BJ (cell line): ENCODE measurements at places on chromosomes 11 and 22. TPM values are rescaled to one million over a fixed set of nuclear protein-coding genes. Genes with fewer than 3 reads are reported as not detected.

DNA sequence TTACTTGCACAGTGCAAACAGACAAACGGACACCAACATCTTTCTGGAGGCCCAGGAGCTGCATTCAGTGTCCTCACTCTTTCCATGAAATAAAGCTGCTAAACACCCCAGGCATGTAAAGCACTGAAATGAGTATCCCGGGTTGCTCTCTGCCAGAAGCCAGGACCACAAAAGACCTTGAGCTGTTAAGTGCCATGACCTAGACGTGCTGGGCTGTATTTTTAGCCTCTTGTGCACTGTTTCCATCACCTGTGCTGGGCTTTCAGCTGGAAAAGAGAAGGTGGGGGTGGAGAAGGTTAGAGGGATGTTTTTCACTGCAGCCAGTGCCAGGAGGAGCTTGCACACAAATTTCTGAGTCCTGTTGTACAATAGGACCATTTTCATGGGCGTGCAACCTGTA, 3.4 kb upstream of the KREMEN1 start:
- no peak for DNase-seq

DNA sequence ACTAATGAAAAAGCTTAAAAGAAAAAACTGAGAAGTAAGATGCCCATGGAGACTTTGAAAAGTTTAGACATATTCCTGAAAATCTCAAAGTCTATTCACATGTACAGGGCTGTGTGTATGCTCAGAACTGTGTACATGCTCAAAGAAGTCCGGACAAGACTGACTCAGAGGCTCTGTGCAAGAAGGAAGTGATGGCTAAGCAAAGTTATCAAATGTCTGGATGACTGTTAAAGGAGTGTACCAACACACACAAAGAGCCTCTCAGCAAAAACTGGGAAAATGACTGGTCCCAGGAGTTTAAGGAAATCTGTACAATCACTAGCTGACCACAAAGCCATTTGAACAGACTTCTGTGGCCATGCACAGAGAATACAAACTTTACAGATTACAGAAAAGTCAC, 33.1 kb upstream of the ARHGAP32 start:
- DNase-seq, result no peak

- DNase-seq, result no peak
Measured at GRCh38 chr22:23250785-23251363, 70.6 kb downstream of the BCR start.

DNA sequence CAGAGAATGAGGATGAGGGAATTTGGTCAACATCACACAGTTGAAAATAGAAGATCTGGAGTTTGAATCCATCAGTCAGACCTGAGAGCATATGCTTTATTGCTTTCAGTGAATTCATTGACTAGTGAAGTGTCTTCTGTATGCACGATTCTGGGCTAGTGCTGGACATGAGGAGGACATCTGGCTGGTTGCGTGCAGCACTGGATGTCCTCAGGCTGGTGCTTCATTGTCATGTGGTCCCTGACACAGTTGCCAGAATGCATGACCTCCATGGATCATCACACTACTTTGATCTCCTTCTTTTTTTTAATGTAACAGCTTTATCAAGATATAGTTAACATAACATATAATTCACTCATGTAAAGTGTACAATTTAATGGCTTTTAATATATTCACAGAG, 44.5 kb upstream of the MMP7 start:
- no peak for DNase-seq

GRCh38 chr11:68016161-68016903, 6.2 kb downstream of the ALDH3B1 start:
- DNase-seq, result no peak

DNA sequence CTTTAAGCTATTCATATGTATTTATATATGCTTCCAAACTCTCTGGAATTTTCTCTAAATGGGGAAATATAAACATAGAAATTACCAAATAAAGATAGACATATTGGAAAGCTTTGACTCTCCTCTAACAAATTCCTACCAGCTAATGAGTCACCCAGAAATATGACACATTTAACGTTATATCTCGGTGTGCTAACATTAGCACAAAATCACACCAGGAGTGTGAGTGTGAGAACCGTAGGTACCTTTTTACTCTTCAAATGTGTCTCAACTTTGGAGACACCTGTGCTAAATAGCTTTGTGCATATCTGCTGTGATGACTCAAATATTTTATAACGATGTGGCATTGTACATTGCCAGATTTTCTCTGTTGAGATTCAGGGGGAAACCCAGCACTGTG, 714.4 kb downstream of the METTL15 start:
- DNase-seq, result no peak

DNA sequence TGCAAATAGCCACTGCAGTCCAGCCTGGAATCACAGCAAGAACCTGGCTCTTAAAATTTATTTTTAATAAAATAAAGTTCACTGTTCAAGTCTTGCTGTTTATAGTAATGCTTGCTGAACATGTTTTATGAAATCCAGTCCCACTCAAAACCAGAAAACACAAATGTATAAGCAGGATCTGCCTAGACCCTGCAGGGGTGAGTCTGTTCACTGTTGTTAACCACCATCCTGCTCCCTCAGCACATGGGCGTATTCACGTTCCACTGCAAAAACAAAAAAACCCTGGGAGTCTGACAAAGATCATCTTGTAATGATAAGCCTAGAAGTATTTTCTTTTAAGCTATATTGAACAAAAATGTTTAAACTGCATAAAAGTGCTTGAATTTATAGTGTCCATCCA, 45.0 kb upstream of the CTTN start:
- DNase-seq, result no peak

GRCh38 chr11:78318321-78319114, 99.1 kb downstream of the GAB2 start:
- no peak for DNase-seq

GRCh38 chr11:27882066-27882697, 181.9 kb upstream of the BDNF start:
- peak; percentile 50 for DNase-seq

TRIM51 gene
- not detected in 2 replicates for polyA plus RNA-seq

CCDC73 gene
- polyA plus RNA-seq, result not detected in 2 replicates

PTGDR2 gene
- polyA plus RNA-seq, result 0.02 TPM in 2 replicates

GRK3 gene
- polyA plus RNA-seq, result 0.72 and 1.1 TPM in 2 replicates
